ENCODE measurements at places on chromosomes 4 and X. TPM values are rescaled to one million over a fixed set of nuclear protein-coding genes. Genes with fewer than 3 reads are reported as not detected.

Gene SH3D19
- 0.10 TPM for polyA plus RNA-seq

Gene NAP1L5
- polyA plus RNA-seq: 1.0 TPM

Gene RNF150
- not detected for polyA plus RNA-seq

Gene ERAS
- polyA plus RNA-seq: not detected

Gene UGT2A1
- not detected for polyA plus RNA-seq
